ENCODE measurements at places on chromosomes 12 and 14.

- no peak for DNase-seq
Measured at GRCh38 chr12:88638388-88638787, 58.1 kb upstream of the KITLG start.

GRCh38 chr12:32983332-32983731 lies 86.8 kb upstream of the PKP2 start:
- no peak for DNase-seq

DNA sequence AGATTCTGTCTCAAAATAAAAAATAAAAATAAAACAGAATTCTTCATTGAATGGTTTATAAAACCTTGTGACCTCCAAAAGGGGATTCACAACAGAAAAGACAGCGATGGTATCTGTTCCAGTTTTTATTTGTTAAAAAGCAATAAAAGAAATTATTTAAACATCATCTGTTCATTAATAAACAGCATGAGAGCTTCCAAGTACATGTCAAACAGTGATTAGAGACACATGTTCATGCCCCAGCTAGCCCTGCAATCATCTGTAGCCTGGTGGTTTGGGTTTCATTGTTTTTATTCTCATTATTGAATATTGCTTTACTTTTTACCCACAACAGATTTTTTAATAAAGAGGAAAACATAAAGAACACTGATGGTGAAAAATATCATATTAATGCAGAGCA lies 173.3 kb downstream of the ANO2 start:
- DNase-seq, result no peak

GRCh38 chr14:61752626-61753025 lies 9.6 kb upstream of the SNAPC1 start:
- DNase-seq, result no peak

- no peak for DNase-seq
Measured at GRCh38 chr12:93140325-93140724, 211.2 kb upstream of the EEA1 start.

DNA sequence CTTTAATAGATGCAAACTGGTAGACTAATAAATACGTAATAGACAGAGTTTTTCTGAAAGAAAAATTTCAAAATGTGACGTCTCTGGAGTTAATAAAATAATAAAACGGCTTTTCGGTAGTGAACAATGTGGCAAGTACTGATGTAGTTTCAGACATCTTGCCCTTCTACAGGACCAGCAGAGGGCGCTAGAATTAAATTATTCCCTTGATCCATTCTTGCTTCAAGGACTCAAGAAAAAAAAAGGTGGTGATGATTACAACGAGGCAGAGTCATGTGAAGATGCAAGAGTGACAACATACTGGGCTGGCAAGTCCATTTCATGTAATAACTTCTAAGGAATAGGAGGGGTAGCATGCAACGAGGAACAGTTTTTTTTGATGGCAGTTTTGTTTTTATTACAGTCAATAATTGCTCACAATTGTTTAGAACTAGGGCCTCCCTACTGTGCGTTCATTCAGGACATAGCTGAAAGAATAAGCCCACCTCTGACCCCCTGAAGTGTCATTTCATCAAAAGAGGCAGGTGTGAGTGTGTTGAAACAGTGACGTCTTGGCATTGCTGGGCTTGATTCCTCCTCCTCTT lies 101.0 kb upstream of the GZMB start:
- no peak for DNase-seq

GRCh38 chr14:84065811-84066210 lies 1464.1 kb upstream of the FLRT2 start:
- no peak for DNase-seq

DNA sequence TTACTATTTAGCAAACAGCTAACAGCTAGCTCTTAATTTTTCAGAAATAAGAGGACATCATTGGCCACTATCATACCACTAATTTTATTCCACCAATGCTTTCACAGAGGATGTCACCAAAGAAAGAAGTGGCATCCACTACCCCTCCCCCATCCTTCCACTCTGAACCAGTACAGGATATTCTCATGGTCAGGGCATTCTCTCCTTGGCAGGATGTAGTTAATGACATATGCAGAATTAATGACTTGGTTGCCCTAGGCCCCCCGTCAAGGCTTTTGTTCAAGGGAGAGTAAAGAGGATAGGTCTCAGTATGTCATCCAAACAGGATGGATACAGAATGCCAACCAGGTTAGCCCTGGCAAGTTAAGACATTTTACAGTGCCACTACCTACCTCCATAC lies 18.9 kb upstream of the NUP107 start:
- DNase-seq, result no peak

- DNase-seq, result no peak
Measured at GRCh38 chr14:50676814-50677516, 8.9 kb upstream of the SAV1 start.

DNA sequence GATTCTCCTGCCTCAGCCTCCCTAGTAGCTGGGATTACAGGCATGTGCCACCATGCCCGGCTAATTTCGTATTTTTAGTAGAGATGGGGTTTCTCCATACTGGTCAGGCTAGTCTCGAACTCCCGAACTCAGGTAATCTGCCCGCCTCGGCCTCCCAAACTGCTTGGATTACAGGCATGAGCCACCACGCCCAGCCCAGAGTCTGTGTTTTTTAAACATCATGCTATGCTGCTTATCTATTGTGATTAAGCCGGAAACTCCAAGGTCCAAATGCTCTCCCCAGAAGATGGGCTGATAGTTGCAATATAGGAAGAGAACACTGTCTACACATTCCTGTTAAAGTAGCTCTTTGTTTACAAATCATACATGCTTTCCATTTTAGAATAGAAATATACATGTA lies 30.5 kb upstream of the MAX start:
- DNase-seq, result no peak

GRCh38 chr12:50442178-50442908 lies 41.7 kb downstream of the LARP4 start:
- no peak for DNase-seq

DNA sequence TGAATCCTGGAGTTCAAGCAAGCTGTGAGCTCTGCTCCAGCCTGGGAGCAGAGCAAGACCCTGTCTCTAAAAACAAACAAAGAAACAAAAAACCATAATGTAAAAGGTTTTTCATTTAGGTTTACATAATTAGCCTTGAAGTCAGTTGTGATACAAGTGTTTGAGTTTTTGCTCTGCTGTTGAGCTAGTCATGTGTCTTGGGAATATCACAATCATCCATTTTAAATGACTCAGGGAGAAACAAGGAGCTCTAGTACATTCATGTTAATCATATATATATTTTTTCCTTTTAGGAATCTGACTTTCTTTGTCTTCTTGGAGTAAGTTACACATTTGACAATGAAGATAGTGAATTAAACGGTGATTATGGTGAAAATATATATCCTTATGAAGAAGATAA lies 12.9 kb downstream of the MIA2 start:
- DNase-seq, result no peak

DNA sequence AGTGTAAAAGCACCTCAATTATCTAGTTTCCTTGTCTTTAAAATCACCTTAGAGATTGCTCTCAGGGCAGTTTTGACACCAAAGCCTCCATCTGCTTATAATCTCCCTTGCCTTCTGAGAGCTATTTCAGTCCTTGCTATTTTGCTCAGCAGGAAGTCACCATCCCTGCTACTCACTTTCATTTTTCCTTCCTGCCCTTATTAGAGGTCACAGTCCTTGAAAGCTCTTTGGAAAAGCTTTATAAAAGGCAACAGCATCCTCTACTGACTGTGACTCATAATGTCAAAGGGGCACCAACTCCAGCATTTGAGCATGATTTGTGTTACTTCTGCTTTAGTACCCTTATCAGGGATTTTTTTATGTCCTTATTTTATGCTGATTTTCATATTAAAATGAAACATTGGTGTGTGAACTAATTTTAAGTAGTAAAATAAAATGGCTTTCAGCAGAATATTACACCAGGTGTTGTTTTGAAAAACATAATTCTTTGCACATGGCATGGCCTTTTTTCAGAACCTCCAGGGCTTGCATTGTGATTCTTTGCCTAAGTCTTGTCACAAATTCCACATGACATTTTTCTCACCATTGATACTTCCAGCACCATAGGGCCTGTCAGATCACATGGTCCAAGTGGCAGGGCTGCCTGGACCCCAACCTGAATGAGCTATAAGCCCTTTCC lies 213.0 kb downstream of the ADAMTS20 start:
- DNase-seq, result no peak

- no peak for DNase-seq
Measured at GRCh38 chr12:6407236-6407954, 23.4 kb downstream of the LTBR start.

- no peak for DNase-seq
Measured at GRCh38 chr14:43003845-43004244, 1397.2 kb downstream of the LRFN5 start.

GRCh38 chr12:89309815-89310214 lies 42.5 kb downstream of the DUSP6 start:
- no peak for DNase-seq

DNA sequence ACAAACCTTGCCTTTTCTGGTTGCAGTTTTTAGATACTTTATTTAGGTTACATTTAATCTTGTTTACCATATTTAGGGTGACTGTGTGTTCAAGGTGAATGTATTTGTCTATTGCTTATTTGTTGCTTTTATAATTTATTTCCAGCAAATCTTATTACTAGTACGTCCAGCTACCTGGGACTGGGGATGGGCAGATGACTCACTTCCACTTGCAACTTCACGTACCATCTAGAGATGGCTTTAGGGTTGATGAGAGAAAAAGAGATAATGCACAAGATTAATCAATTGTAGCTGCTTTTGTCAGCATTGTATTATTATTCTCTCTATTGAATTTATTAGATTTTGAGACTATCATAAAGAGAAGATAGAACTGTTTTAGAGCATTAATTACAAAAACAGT lies 5.1 kb downstream of the MIPOL1 start:
- no peak for DNase-seq

All from activated CD8-positive, alpha-beta memory T cell treated with anti-CD3 and anti-CD28 coated beads for 4 hours (primary cell).